Smooth muscle cell of bladder (primary cell): ENCODE measurements at places on chromosomes 1 and 21. TPM values are rescaled to one million over a fixed set of nuclear protein-coding genes. Genes with fewer than 3 reads are reported as not detected.

LCE1C gene
- not detected in 2 replicates for total RNA-seq

FCRL2 gene
- total RNA-seq, result not detected in 2 replicates

TESK2 gene
- total RNA-seq, result 3.0 and 3.2 TPM in 2 replicates

DIP2A gene
- 12.9 and 15.1 TPM in 2 replicates for total RNA-seq

SH2D5 gene
- total RNA-seq, result 2.4 and 6.4 TPM in 2 replicates

PTPN7 gene
- total RNA-seq, result not detected in 2 replicates

DNALI1 gene
- 1.7 and 4.0 TPM in 2 replicates for total RNA-seq

TRIM67 gene
- total RNA-seq, result under 0.01 TPM in 1 of 2 replicates, not detected in the other

HMGCS2 gene
- under 0.01 TPM in 1 of 2 replicates, not detected in the other for total RNA-seq
